Effector memory CD8-positive, alpha-beta T cell (primary cell): ENCODE measurements at places on chromosomes 1 and 21.

DNA sequence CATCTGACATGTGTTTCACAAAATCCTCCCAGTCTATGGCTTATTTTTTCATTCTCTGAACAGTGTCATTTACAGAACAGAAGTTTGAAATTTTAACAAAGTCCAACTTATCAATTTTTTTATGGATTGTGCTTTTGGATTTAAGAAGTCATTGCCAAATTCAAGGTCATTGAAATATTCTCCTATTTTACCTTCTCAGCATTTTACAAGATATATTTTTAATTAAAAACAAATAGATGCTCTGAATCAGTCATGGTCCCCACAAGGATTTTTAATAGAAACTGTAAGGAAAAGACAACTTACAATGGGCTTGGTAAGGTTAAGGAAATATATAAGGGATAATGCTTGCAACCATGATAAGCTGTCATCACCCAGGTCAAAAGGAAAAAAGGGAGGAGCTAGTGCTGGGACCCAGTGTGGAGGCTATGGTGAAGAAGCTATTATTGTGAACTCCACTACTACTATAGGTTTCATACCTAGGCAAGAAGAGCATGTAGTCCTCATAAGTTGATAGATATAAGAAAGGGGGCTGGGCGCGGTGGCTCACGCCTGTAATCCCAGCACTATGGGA lies 144.5 kb upstream of the KCNJ15 start:
- DNase-seq: no peak

GRCh38 chr1:221795380-221795779 lies 53.5 kb upstream of the DUSP10 start:
- DNase-seq: no peak

DNA sequence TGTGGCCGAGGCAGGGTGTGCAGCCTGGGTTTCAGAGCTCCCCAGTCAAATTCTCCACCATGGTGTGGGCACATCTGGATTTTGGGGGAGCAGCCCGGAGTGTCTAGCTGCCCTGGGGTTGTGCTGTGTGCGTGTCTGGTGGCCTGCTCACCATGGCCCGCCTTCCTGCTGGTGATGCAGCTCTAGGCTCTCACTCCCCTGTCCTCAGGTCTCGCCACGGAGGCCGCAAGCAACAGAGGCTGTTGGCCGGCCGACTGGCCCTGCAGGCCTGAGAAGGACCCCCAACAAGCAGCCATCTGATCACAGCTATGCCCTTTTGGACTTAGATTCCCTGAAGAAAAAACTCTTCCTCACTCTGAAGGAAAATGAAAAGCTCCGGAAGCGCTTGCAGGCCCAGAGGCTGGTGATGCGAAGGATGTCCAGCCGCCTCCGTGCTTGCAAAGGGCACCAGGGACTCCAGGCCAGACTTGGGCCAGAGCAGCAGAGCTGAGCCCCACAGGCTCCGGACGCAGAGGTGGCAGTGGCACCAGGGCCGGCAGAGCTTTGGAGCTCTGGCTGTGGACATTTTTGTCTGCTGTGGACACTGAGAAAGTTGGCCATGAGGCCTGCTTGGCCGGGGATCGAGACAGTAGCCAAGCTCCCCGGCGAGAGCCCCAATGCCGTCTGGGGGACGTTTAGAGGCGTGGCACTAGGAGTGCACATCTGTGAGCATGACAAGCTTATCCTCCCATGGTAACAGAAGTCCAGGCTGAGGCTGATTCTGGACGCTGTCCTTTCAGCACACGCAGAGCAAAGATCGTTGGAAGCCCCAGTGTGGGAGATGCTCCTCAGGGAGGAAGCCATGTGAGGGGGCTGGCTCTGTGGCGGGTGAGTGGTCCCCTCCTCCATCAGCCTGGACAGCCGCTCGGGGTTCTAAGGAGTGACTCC lies 8.2 kb downstream of the THAP3 start:
- no peak for DNase-seq

- no peak for DNase-seq
These were observed 6.4 kb downstream of the SMCP start for GRCh38 chr1:152884506-152884905.

GRCh38 chr1:222068101-222068500 lies 326.2 kb upstream of the DUSP10 start:
- no peak for DNase-seq
